ENCODE measurements at places on chromosomes 13 and 19. TPM values are rescaled to one million over a fixed set of nuclear protein-coding genes. Genes with fewer than 3 reads are reported as not detected.

- no peaks in the 10 kb centered on the region for H3K27me3 ChIP-seq
- no peaks in the 10 kb centered on the region for H3K4me1 ChIP-seq
- no peak overlapping the region for H3K27ac ChIP-seq
- no peak overlapping the region for H3K4me3 ChIP-seq
- DNase-seq = no peak
Observed at GRCh38 chr13:59801107-59801880, 362.4 kb downstream of the DIAPH3 start.

GRCh38 chr13:64725492-64725891 is 2504.6 kb downstream of the PCDH9 start:
- no peak overlapping the region for H3K4me3 ChIP-seq
- H3K27ac ChIP-seq = no peak overlapping the region
- DNase-seq = no peak

- DNase-seq = no peak
- no peaks in the 10 kb centered on the region for H3K36me3 ChIP-seq
- no peaks in the 10 kb centered on the region for H3K27me3 ChIP-seq
- no peak overlapping the region for H3K27ac ChIP-seq
- H3K4me3 ChIP-seq = no peak overlapping the region
- H3K4me1 ChIP-seq = no peaks in the 10 kb centered on the region
Observed at GRCh38 chr13:68813180-68813796, 1294.3 kb upstream of the ATXN8OS start.

GRCh38 chr19:38980583-38981374 is 5.2 kb upstream of the FBXO17 start:
- H3K4me3 ChIP-seq = no peak overlapping the region
- H3K4me1 ChIP-seq = no peaks in the 10 kb centered on the region
- H3K27me3 ChIP-seq = peaks cover under 1% of the 10 kb centered on the region
- DNase-seq = no peak
- no peaks in the 10 kb centered on the region for H3K36me3 ChIP-seq

PRTN3 gene
- not detected for total RNA-seq

CEACAM6 gene
- total RNA-seq = not detected

NALCN gene
- 11.4 TPM for total RNA-seq
